Keratinocyte (primary cell): ENCODE measurements at places on chromosomes 13 and 19.

DNA sequence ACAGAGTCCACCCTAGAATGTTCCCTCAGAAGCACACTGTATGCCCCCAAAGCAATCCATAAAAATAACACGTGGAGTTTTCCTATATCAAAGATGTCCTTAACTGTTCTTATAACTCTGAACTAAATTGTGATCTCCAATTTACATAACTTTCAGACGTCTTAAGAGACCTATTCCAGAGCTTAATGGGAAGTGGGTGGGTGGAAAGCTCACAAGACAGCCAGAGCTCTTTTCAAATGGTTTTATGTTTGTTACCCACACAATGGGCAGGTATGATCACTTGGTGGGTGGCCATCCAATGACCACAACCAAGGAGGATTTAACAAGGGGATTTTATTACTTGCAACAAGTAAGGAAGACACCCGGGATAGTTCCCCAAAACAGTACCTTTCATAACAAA lies 81.7 kb downstream of the LRRC63 start:
- no peak for DNase-seq

GRCh38 chr13:82136880-82137279 lies 1745.4 kb downstream of the SLITRK1 start:
- no peak for DNase-seq

GRCh38 chr13:74730556-74731331 lies 596.5 kb upstream of the KLF12 start:
- no peak for DNase-seq

DNA sequence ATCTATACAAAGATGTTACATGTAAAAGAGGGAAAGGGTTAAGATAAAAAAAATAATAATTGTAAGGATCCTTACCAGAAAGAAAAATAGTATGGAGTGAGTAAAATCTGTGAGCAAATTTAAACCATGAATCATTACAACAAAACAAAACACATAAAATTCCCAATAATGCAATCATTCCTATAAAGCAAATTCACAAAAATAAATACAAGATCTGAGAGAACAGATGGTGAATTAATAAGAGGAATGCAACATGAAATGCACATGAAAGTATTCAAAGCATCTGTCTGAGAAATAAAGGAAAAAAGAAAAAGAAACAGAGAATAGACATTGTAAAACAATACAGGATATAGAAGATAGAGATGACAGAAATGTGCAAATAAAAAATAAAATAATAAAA lies 681.5 kb upstream of the KLHL1 start:
- DNase-seq = no peak

- no peak for DNase-seq
Measured at GRCh38 chr19:45947926-45948325, 25.7 kb downstream of the NOVA2 start.

- DNase-seq = no peak
Measured at GRCh38 chr19:31349160-31349881, at the start of gene TSHZ3. Gene TSHZ3, minus strand, starts transcription at chr19:31349436. Its CDS starts 217 bp downstream, at chr19:31349219.

- no peak for DNase-seq
Measured at GRCh38 chr13:51227404-51227803, 5.2 kb downstream of the FAM124A start.

DNA sequence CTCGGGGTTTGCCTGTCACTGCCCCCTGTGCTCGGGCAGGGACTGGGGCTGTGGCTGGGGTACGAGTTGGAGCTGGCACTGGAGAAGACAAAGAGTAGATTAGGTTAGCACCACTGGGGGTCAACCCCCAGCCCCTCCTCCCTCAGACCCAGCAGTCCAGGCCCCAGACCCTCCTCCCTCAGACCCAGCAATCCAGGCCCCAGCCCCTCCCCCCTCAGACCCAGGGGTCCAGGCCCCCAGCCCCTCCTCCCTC lies 19.1 kb downstream of the ZNF575 start:
- no peak for DNase-seq

- DNase-seq = no peak
Measured at GRCh38 chr19:14408491-14409145, 10.5 kb downstream of the DDX39A start.

GRCh38 chr13:64482373-64482772 lies 2747.8 kb downstream of the PCDH9 start:
- no peak for DNase-seq

GRCh38 chr13:98004107-98004506 lies 50.6 kb downstream of the IPO5 start:
- no peak for DNase-seq

- DNase-seq = no peak
Measured at GRCh38 chr19:3882041-3882384, 1.5 kb downstream of the ATCAY start.

GRCh38 chr19:11421371-11422098 lies 2.4 kb upstream of the RGL3 start:
- DNase-seq = no peak

GRCh38 chr13:69809152-69809551 lies 298.5 kb upstream of the ATXN8OS start:
- DNase-seq = no peak

GRCh38 chr13:109151255-109151654 lies 521.8 kb downstream of the MYO16 start:
- DNase-seq = no peak

- DNase-seq = no peak
Measured at GRCh38 chr19:28242317-28242927, 970.5 kb downstream of the UQCRFS1 start.

GRCh38 chr13:44234566-44234965 lies 139.1 kb upstream of the SERP2 start:
- DNase-seq = no peak

- no peak for DNase-seq
Measured at GRCh38 chr13:70788074-70788473, 679.8 kb upstream of the KLHL1 start.

DNA sequence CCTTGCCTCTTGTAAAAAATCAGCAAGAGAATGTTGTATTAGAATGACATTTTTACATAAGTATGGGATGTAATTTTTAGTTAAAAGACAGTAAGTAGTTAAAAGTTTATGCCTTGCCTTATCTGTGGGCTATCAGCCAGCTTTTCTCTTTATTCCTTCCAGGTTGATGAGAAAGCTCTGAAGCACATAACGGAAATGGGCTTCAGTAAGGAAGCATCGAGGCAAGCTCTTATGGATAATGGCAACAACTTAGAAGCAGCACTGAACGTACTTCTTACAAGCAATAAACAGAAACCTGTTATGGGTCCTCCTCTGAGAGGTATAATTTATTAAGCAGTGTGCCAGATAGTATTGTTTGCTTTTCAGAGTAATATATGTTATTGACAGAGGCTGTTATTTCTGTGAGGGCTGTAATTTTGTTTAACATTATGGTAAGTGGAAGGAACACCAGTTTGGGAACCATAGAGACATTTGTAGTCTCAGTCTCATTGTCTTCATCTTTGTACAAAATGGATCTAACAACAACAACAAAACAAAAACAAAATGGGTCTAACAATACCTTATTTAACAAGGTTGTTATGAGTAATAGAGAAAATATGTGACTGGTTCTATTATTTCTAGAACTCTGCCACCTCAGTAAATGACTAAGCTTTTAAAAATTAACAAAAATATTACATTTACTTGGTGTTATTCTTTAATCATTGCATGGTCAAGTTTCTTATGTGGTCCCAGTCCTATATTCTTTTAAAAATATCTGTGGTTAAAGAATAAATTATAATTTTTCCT lies 112.8 kb downstream of the TDRD3 start:
- DNase-seq = no peak

- no peak for DNase-seq
Measured at GRCh38 chr13:42883771-42884467, 102.5 kb downstream of the FAM216B start.

- no peak for DNase-seq
Measured at GRCh38 chr19:54558339-54558738, 15.3 kb upstream of the LILRA2 start.

DNA sequence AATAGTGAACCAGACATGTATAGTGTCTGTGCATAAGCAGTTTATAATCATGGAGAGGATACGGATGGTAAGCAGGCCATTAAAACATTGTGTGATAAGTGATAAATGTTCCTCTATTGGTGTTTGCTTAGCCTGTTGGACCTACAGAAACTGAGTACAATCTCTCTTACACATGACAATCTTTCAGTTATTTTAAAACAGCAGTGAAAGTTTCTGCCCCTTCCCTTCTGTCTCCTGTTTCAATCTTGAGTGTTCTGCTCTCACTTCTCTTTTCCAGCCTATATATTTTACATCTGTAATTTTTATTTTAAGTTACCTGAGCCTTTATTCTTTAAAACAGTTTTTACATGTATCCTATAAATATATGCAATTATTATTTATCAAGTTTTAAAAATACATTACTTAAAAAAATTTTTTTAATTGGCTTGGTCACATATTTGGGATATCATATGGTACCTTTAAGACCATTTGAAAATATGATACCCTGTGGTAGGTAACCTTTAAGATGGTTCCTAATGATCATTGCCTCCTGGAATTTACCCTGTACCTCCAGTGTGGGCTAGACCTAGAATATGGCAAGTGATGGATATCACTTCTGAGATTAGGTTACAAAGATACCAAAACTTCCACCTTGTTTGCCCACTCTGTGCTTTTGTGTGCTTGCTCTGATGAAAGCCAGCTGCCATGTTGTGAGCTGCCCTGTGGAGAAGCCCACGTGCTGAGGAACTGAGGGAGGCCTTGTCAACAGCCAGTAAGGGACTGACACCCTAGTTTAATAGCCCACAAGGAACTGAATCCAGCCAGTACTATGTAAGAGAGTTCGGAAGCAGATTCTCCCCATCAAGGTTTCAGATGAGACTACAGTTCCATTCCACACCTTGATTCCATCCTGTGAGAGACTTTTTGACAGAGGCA lies 99.3 kb downstream of the DHRS12 start:
- DNase-seq = no peak

DNA sequence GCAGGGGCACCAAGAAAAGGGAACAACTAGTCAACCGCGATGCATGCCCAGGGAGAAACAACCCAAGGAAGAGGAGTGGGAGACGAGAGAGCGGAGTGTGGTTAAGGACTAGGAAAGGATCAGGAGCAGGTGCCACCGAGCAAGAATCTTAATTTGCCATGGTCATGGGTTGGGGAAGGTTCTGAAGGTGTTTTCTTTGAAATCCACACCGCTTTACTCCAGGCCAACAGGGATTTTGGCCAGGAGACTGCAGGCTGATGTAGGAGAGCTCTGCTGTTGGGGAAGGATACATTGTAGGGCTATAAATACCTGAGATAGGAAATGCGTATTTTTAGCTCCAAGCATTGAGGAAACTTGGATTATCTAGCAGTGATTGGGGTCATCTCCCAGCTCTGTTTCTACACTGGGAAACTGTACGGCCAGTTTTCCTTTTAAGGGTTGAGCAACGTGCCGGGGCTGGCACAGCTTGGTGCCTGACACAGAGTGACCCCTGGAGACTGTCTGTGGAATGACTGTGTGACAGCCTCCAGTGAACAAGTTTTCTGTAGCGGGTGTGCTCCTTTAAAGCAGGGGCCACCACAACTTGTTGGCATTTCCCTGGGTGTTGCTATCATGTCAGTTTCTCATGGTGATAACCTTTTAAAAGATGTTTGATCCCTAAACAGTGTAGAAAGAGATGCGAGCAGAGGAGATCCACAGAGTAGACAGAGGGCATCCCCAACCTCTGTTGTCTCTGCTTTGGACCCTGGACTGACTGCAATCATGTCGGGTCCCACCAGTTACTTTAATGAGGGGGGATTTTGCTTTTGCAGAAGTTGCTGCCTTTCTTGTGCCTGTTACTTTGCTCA lies 34.3 kb downstream of the ZNF536 start:
- DNase-seq = no peak

DNA sequence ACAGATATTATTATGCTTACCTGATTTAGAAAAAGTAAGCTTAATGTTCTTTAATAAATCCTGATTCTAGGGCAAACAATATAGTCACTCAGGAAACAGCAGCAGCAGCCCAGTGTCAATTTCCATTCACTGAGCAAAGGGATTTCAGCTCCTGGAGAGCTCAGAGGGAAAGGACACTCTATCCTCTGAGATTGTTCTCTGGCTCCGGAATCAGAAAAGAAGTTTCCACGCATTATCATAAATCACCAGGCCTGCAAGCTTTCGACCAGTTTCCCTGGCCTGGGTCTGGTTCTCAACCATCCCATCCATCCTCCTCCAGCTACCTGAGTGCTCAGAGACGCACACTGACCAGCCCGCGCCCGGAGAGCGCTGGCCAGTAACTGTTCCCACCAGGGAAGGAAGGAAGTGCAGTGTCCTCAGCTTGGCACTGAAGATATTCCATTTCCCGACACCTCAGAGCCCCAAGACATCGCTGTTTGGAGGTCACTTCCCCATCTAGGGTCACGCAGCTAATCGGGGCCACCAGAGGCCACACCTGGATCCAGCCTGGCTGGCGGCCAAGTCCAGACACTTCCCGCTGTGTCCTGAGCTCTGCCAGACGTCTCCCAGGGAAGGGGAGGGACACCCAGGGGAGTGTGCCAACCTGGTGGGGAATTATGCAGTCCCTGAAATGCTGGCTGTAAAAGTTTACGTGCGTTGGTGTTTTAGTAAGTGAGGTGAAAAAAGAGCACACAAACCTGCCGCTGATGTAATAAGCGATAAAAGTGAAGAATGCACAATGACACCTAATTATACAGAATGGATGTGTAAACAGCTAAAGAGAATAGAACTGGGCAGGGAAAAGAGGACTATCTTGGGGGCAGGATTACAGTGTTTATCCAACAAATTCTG lies 29.1 kb downstream of the EPS15L1 start:
- no peak for DNase-seq

GRCh38 chr19:52948025-52948770 lies 14.5 kb downstream of the ZNF816 start:
- DNase-seq = no peak

DNA sequence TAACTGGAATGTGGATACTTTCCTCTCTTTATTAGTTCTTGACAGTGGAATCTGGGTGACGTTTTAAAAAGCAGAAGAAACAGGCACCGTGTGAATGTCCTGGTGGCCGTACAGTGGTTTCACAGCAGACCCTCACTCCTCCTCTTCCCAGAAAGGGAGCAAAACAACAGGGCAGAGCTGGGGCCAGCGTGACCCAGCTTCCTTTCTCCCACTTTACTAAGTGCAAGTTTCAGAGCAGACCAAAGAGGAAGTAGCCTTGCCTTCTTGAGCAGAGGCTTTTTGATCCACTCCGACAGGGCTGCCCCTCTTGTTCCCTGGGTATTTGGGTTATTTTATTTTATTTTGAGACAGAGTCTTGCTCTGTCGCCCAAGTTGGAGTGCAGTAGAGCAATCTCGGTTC lies 19.6 kb upstream of the C19orf33 start:
- DNase-seq = no peak

DNA sequence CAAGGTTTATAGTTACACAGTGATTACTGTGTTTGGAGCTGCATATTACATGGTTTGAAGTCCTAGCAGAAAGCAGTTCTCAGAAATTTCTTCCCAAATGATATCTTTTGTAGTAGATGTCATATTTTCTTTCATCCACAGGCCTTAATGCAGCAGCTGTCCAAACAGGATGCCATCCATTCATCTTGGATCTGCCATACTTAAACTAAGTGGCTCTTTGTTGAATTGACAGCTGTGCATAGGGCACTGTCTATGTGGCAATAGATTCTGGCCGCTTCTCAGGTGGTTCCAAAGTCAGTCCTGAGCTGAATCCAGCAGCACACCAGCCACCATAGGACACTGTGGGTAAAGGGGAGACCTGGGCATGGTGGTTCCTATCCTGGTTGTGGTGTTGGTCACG lies 41.6 kb upstream of the SPRY2 start:
- DNase-seq = no peak

- DNase-seq = no peak
Measured at GRCh38 chr13:86945584-86945983, 725.6 kb upstream of the SLITRK5 start.

GRCh38 chr19:34172661-34173192 lies 423 bp downstream of the LSM14A start:
- DNase-seq = no peak

- DNase-seq = no peak
Measured at GRCh38 chr13:51397262-51397941, 55.4 kb downstream of the INTS6 start.

- DNase-seq = no peak
Measured at GRCh38 chr13:59016250-59016649, 1147.5 kb downstream of the DIAPH3 start.
